ENCODE measurements at places on chromosomes 2 and 18.

DNA sequence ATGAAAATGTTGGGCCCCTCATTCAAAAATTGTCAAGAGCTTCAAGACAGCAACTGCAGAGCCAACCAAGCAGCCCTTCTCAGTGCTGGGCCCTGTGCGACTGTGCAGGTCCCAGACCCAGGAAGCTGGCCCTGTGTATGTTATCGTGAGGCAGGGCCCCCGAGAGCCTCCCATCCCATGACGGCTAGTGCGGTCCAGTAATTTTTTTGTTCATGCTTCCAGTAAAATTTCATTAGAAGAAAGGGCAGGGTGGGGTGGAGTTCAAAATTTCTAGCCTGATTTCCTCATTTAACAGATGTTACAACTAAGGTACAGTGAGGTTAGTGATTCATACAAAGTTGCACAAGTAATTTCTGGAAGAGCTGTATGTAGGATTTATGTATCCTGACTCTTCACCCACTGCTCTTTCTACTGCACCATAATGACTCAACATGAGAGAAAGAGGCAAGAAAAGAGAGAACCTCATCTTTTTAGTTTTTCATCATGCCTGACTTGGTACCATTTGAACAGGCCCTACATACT, 105.5 kb downstream of the ZEB2 start:
- no peak for DNase-seq

GRCh38 chr18:73614812-73615211, 532.8 kb downstream of the FBXO15 start:
- no peak for DNase-seq

GRCh38 chr2:216420367-216421101, 8.2 kb downstream of the SMARCAL1 start:
- DNase-seq, result no peak

DNA sequence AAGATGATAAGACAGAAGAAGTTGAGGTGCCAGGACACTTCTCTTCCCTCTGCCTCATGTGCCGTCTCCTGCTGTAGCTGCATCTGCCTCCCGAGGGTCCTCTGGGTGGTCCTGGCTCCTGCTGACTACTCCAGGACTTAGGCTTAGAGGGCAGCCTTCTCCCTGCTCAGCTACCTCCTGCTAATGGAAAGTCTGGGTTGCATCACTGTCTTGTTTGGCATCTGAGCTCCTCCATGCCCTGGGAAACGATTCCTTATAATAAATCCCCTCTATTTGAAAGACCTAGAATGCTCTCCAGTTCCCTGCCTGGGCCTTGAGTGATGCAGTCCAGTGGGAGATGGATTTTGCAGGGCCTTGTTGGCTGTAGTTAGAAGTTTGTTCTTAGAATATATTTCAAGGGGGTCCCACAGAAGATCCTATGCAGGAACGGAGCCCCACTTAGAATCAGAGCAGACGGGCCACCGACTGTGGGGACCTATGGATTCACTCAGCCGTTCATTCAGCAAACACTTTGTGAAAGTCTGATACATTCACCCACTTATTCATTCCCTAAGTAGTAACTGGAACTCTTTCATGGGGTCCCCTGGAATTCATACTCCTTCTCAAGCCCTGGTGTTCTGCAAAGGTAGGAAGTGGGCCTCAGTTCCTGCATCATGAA, 269.8 kb upstream of the HDAC4 start:
- DNase-seq, result no peak

DNA sequence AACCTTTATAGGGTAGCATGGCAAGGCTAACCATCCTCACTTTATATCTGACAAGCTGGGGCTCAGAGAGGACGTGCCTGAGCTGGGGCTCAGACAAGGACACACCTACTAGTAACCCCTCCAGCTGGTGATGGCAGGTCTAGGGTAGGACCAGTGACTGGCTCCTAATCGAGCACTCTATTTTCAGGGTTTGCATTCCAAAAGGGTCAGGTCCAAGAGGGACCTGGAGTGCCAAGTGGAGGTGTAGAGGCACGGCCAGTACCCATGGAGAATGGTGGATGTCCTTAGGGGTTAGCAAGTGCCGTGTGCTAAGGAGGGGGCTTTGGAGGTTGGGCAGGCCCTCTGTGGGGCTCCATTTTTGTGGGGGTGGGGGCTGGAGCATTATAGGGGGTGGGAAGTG, 1.2 kb upstream of the DES start:
- no peak for DNase-seq

DNA sequence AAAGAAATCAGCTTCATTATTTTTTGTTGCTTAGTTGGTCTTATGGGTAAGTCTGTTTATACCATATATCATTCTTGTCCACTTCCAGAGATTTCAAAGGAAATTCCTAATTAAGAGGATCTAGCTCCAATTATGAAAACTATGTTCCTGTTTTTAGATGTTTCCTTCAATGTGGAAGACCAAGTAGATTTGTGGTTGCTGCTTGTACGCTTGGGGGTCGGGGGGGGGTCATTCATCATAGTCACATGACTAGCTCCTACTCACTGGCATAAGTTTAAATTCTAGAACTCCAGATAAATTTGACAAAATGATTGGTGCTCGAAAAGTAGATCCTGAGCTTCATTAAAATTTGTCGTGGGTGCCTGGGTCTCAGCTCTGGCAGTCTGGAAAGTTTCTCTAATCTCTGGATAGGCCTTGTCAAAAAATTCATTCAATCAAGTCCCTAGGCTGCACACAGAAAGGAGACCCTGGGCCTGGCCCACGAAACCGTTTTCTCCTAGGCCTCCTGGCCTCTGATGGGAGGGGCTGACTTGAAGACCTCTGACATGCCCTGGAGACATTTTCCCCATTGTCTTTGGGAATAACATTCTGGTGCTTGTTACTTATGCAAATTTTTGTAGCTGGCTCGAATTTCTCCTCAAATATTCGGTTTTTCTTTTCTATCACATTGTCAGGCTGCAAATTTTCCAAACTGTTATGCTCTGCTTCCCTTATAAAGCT, 62.5 kb downstream of the MEP1B start:
- no peak for DNase-seq

GRCh38 chr2:55772109-55772980, 78.7 kb upstream of the PNPT1 start:
- no peak for DNase-seq

DNA sequence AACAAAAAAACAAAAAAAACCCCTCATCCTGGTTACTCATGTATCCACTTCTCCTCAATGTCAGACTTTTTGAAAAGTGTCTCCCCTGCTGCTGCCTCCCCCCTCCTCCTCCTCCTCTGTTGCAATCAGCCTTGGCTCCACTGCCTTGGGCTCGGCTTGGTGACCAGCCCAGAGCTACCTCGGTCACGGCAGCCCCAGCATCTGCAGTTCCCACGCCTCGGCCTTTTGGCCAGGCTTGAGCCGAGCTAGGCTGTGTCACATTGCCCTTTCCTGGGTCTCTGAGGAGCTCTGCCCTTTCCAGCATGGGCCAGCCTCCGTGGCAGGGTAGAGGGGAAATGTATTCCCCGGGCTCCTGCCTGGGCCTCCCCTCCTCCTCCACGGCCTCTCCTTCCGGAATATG, 22.7 kb upstream of the INHBB start:
- DNase-seq, result peak; percentile 38

- no peak for DNase-seq
These were observed 17.1 kb upstream of the B3GNT2 start for GRCh38 chr2:62178741-62179271.

DNA sequence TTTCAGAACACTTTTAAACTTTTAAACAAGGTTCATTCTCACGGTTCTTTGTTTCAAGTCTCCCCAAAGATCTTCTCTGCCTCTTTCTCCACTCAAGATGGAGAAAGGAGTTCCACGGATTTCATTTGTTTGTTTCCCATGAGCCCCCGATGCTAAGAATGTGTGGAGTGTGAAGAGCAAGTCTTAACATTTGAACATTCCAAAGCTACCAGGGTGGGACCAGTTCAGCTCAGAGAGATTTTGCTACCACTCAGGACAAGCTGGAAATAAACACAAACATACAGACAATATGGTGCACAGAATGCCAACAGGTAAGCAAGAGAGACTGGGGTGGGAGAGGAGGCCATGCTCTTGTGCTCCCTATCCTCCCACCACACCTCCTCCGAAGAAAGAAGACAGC, 56.7 kb downstream of the SPRED2 start:
- DNase-seq, result no peak

DNA sequence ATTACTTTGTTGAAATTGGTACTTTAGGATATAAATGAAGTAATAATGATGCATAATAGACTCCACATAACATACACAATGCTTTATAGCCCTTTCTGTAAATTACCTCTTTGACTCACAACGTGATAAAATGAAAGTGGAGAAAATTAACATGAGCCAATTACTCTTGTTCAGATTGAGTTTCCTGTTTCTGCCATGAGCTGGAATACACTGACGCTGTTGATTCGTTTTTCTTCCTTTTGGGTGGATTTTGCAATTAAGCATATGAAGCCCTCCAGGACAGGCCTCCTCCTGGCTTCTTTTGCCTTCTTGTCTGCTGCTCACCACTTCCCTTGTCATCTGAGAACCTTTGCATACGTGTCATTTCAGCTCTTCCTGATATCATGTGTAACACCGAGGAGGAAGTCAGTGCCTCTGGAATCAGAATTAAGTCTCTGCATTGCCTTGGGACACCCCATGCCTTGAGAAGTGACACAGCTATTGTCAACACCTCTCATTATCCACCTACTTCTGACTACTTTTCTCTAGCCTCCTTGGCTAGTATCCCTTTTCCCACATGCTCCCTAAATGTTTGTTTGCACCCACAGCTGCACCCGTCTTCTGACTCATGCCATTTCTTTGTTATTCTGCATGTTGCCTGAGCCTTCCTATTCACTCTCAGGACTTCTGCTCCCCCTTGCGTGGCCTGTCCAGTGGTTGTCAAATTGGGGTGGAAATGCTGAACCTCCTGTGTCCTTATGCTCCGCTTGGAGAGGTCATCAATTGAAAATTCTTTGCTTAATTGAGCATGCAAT, 134.1 kb downstream of the FMNL2 start:
- no peak for DNase-seq

DNA sequence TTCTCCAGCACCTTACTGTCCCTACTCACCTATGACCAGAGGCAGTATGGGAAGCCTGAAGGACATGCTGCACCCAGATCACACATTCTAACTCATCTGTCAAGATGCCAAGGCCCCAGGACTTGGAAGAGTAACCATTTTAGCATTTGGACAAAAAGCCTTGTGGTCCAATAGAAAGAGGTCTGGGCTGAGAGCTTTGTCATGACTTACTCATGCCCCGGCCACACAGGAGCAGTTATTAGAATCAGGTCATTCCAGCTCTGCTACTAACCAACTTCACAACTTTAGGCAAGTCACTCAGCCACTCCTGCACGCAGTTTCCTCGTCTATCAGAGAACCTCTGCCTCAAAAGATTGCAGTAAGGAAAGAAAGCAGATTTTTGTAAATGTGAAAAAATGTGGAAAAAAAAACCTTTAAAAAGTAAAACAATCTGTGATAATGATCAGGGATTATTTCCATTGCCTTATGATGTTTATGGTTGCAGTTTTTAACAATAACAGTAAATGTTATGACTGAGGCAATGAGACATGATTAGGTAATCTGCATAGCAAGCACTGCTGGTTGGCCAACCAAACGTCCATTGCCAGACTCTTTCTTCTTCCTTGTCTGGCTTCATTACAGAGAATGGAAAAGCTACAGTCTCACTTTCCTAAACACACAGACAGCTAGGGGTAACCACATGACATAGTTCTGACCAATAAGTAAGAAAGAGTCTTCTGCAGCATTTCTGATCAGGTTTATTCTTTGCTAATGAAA, 255.4 kb upstream of the CHAC2 start:
- no peak for DNase-seq

GRCh38 chr18:48872234-48873145, 78.3 kb downstream of the SMAD7 start:
- no peak for DNase-seq

DNA sequence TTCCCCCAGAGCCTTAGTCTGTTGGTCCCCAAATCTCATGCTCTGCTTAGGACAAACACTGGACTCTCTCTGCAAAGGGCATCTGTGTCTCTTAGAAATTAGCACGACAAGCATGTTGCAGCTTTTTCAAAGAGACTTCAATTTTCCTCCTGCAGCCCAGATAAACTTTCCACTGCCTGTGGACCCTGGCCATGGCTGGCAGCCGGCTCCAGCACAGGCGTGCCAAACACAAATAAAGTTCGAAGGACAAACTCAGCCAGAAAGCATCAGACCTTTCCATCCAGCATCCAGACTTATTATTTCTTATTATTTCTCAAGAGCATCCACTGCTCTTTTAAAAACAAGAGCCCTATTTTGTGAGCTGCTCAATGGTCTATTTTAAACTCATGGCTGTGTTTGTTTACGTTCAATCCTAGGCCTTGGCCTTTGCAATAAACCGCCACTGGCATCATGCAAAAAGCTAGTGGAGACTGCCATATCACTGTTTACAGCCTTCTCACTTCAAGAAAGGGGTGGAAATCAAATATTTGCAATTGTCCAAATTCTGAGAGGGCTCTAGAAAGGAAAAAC, 300.8 kb downstream of the BCL11A start:
- DNase-seq, result no peak

DNA sequence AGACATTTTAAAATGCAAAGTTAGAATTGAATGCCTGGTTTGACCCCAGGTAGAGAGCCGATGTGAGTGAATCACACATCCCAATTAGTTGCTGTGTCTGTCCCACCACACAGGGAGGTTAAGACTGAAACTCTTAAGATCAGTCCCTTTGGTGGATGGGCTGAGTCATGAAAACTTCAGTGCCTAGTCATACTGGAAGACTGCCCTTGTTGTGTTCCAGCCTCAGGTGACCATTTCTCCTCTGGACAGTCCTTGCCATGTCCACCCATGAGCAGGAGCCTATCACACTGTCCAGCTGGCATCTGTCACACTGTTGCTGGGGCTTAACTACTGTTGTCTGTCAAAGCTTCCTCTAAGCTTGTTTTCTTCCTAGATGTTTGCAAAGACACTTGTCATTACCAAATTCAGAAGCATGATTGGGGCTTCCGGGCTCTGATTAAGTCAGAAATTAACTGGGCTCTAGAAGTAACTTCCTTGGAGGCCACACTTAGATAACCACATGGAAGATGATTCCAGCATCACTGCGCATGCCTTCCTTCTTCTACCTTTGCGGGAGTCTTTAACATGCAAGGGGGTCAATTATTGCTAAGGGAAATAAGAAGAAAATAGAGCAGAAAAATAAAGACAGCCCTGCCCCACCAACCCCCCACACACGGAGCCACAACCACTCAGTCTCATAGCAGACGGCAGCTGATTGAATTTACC, 21.3 kb downstream of the CYRIA start:
- DNase-seq, result no peak

GRCh38 chr18:73315381-73315780, 447.6 kb upstream of the NETO1 start:
- DNase-seq, result no peak

GRCh38 chr2:24731923-24732322, 61.3 kb downstream of the PTRHD1 start:
- no peak for DNase-seq
